ENCODE measurements at places on chromosomes 7 and 10.

- no peak for DNase-seq
These were observed 15.9 kb downstream of the TDRD1 start for GRCh38 chr10:114195079-114195478.

DNA sequence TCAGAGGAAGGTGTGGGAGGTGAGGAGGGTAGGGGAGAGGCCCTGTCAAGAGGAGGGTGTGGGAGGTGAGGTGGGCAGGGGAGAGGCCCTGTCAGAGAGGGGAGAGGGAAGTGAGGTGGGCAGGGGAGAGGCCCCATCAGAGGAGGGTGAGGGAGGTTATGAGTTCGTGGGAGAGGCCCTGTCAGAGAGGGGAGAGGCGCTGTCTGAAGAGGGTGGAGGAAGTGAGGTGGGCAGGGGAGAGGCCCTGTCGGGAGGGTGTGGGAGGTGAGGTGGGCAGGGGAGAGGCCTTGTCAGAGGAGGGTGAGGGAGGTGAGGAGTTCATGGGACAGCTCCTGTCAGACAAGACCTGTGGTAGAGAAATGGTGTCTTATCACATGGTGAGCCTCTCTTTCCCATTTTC, 74.4 kb downstream of the INPP5A start:
- DNase-seq, result no peak

DNA sequence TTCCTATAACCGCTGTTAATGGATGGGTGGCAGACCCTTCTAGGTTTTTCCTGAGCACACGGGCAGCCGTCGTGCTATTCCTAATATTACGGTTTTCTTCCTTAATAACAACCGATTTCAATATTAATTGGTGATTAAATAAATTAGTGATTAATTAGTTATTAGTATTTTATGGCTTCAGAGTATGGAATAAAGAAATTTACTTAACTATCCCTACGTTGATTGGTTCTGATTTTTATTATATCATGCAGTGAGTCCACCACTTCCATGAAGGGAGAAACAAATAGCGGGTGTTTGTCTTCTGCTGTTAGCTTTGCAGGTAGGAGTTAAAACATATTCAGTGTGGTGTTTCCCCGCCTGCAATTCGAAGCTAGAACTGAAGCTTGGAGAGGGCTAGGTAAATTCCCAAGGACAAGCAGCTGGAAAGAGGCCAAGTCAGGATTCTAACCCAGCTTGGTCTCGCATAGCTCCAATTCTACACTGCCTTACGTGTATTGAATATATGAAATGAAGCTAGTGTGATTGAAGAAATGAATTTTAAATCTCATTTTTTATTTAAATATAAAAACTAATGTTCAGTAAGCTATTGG, 928 bp upstream of the CSTF2T start:
- no peak for DNase-seq

- no peak for DNase-seq
These were observed 535.9 kb downstream of the PHTF2 start for GRCh38 chr7:78334426-78334825.

GRCh38 chr7:123410273-123410904, 124.0 kb downstream of the IQUB start:
- DNase-seq, result no peak

- no peak for DNase-seq
These were observed 136.3 kb downstream of the DOCK4 start for GRCh38 chr7:112069879-112070321.

DNA sequence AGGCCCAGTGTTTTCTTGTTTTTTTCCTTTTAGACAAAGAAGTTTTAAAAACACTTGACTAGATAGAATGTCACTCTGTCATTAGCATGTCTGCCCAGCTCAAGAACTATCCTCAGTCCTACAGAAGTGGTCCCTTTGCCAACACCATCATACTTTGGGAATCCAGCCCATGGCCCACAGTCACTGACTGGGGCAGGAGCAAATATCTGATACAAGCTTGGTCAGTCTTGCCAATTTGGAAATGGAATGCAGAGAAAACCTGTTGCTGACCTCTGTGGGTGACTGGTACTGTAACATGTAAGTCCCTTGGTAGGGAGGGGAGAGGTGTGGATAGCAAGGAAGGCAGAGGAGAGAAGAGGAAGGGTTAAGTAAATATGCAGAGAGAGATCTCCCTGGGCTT, 47.8 kb downstream of the IPMK start:
- DNase-seq, result no peak

DNA sequence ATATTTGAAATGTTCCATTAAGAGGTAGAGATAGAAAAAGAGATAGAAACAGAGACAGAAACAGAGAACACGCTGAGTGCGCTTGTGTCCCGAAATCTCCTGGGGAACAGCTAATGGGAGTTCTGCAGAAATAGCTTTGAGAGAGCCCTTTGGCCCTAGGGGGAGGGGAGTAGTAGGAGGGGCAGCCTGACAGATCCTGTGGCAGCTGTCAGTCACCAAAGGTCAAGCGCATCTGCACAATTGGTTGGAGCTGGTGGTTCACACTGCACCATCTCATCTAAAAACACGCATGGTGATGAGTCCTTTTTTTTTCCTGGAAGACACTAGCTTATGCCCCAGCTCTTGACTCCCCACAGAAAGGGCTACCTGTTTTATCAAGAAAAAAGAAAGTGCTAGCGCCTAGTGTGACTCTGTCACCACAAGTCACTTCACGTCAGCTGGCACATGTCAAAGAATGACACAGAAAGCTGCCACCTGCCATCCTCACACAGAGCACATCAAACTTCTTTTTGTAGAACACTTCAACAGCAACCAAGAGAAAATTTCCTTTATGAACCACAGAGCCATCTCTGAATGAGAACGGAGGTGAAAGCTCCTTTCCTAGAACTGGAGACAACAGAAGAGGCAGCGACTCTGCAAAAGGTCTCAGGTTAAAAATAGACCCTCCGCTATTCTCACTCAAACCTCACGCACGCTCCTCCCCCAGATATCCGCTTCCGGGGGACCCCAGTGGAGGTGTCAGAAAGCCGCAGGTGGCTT, 125.7 kb downstream of the GFRA1 start:
- no peak for DNase-seq

DNA sequence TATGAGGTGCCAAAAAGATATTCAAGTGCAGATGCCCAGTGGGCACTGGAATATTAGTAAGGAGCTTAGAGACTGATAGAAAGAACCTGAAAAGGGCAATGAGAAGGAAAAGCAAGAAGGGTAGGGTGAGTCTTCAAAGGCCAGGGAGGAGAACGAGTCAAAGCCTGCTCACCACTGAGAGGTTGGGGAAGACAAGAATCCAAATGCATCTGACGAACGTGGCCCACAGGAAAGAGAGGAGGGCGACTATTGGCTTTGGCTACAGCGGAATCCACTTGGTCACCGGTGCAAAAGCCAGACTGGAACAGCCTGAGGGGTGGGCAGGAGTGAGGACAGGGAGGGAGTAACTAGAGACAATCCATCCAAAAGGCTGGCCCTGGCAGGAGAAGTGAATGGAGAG, 216.7 kb upstream of the KLF14 start:
- no peak for DNase-seq

GRCh38 chr7:102306916-102307677, 20.4 kb downstream of the SH2B2 start:
- no peak for DNase-seq

DNA sequence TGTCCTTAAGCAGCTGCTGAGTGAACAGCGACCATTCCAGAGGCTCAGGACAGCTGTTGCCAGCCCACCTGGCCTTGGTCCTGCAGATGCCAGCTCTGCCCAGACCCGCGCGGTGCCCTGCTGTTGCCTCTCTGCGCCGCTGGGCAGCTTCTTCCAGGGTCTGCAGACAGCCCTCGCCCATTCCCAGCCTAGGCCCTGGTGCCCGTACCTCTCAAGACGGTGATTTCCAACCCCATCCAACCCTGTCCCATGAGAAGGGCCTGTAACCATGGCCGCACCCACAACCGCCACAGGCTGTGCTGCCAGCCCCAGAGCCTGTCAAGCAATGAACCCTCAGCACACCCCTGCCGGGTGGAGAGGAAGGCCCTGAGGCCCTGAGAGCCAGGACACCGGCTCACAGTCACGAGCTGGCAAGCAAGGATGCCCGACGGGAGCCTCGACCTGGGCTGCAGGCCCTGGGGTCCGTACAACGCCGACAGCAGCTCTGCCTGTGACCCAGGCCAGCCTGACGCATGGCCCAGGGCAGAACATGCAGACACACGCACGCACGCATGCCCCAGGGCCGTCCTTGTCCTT, 231.9 kb downstream of the MAD1L1 start:
- no peak for DNase-seq

- DNase-seq, result no peak
These were observed 37.6 kb downstream of the WBP1L start for GRCh38 chr10:102781090-102781920.

GRCh38 chr7:92674379-92674778, 84.2 kb upstream of the FAM133B start:
- no peak for DNase-seq

DNA sequence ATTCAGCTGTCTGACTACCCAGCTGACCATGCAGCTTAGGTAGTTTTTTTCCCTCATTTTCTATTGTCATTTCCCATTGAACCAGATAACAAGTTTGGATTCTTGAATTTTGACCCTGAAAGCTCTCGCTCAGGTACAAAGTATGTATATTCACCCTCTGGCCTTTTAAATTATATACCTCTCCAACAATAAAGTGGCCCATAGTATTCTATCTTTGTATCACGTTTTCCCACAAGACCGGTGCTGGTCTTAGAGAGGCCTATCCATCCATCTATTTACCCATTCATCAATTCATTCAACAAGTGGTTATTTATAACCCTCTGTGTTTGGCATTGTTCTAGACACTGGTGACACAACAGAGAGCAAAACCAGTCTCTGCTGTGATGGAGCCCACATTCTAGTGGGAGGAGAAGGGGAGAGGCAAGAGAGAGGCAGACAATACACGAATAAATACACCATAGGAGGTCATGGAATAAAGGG, 35.2 kb upstream of the NPSR1 start:
- no peak for DNase-seq

- no peak for DNase-seq
These were observed 9.7 kb downstream of the MINDY4 start for GRCh38 chr7:30780941-30781340.

- DNase-seq, result no peak
These were observed 750.7 kb downstream of the MAGI2 start for GRCh38 chr7:78702770-78703169.

DNA sequence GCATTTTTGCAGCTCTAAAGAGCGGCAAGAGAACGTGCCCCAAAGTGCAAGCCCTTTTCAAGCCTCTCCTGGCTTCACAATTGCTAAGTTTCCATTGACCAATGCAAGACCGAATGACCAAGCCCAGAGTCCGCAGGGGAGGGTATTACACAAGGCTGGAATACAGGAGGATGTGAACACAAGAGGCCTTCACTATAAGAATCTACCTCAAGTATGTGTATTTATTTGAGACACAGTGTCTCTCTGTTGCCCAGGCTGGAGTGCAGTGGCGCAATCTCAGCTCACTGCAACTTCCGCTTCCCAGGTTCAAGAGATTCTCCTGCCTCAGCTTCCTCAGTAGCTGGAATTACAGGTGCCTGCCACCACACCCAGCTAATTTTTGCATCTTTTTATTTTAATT, 22.2 kb upstream of the TPST1 start:
- no peak for DNase-seq

DNA sequence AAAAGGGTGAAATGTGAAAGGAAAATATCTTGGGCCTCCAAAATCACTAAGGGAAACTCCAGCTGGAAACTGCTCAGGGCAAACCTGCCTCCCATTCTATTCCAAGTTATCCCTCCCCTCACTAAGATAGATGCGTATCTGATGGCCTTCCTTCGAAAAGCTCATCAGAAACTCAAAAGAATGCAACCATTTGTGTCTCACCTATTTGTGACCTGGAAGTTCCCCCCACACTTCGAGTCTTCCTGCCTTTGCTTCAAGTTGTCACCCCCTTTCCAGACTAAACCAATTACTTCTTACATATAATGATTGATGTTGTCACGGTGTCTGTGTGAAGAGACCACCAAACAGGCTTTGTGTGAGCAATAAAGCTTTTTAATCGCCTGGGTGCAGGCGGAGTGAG, 69.3 kb downstream of the ST8SIA6 start:
- DNase-seq, result no peak

GRCh38 chr7:127816354-127817190, 164.6 kb downstream of the SND1 start:
- no peak for DNase-seq

- DNase-seq, result no peak
These were observed 495.1 kb downstream of the SUGCT start for GRCh38 chr7:40629891-40630290.

- DNase-seq, result no peak
These were observed 135.2 kb upstream of the PRSS1 start for GRCh38 chr7:142614116-142614515.

- DNase-seq, result no peak
These were observed 37.8 kb downstream of the DPYSL4 start for GRCh38 chr10:132224343-132225072.

GRCh38 chr10:35594115-35595079, 10.7 kb upstream of the GJD4 start:
- DNase-seq, result no peak

DNA sequence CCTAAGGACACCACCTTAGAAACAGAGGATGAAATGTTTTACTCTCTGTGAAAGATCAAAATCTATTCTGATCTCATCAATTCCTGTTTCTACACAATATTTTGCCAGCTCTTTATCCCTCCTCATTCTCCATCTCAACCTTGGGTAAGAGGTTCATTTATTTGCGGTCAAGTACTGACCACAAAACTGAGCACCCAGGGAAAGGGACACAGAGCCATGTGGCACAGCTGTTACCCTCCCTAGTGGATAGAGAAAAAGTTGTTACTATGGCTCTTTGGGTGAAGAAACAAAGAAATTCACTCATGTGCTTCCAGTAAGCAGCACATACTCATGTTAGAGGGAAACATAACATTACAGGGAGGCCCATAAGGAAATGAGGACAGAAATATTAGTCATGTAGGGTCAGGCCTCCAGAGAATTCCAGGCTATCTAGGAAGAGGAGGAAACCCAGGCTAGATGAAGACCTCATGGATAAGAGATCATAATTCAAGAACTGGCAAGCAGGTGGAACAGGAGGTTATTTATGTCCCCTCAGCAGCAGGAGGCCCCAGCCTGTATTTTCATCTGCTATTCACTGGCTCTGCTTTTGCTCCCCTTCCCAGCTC, 114.5 kb downstream of the ATE1 start:
- DNase-seq, result no peak

DNA sequence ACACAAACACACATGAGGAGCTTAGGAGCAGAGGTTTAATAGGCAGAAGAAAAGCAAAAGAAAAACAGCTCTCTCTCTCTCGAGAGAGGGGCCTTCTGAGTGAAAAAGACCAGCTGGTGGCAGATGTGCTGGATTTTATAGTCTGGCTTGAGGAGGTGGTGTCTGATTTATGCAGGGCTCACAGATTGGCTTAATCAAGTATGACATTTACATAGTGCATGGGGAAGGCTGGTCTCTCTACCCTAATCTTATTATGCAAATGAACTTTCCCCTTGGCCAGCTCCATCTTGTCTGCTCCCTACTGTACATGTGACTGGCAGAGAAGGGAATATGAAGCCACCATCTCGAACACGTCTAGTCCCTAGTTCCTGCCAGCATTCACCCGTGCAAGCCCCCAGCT, 219.5 kb upstream of the ZNF804B start:
- DNase-seq, result no peak
